Stimulated activated CD8-positive, alpha-beta memory T cell treated with anti-CD3 and anti-CD28 coated beads, Interleukin-2, amount 100 ng/mL, for 1 hour (primary cell): ENCODE measurements at places on chromosomes 16 and 17.
A peak's percentile ranks its signal among the peaks of the same experiment; 100 is the strongest.

GRCh38 chr16:85319208-85319983 is 207.1 kb upstream of the CIBAR2 start:
- DNase-seq: no peak

- no peak for DNase-seq
Measured at GRCh38 chr16:49827805-49828438, 28.0 kb downstream of the ZNF423 start.

- DNase-seq: no peak
Measured at GRCh38 chr16:86298758-86299134, 211.6 kb upstream of the FOXF1 start.

DNA sequence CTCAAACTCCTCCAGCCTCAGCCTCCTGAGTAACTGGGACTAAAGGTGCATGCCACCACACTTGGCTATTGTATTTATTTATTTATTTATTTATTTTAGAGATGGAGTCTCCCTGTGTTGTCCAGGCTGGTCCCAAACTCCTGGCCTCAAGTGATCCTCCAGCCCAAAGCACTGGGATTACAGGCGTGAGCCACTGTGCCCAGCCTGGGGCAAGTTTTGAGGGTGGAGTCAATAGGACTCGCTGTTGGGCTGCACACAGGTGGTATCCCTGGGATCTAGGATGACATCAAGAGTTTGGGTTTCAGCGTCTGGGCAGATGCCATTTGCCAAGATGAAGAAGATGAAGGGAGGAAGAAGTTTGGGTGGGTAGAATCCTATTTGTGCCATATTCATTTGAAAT is 213.9 kb downstream of the GSG1L start:
- no peak for DNase-seq

- DNase-seq: no peak
Measured at GRCh38 chr17:49574323-49574781, 1.3 kb upstream of the NXPH3 start.

DNA sequence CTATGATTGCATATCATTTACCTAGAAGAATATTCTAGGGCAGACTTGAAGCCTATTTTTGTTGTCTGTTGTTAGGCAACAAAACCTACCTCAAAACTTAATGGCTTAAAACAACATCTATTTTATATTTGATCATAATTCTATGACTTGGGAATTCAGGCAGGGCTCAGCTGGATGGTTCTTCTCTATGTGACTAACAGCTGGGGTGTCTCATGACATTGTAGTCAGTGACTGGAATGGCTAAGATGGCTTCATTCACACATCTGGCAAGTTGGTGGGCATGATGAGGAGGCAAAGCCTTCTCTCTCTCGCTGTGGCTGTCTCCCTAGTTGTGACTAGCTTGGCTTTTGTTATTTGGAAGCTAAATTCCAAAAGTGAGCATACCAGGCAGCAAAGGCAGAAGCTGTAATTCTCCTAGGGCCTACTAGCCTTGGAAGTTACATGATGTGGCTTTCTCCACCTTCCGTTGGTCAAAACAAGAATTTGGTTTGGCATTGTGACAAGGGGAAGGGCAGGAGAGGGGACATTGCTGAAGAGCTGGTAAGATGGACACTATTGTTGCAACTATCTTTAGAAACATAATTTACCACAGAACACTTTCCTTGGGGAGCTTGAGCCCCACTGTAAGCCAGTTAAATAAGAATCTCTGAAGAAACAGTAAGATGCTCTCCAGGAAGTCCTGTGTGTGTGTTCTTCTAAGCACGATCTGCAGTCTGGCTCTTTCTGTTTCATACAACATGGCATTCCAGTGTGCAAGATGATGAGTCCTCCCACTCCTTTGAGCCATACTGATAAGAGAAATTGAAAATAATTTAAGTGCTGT is 39.4 kb downstream of the ZNRF1 start:
- DNase-seq: no peak

GRCh38 chr17:1329745-1330343 is 50.4 kb downstream of the TRARG1 start:
- no peak for DNase-seq

GRCh38 chr17:48378708-48379392 is 51.2 kb downstream of the SKAP1 start:
- DNase-seq: no peak

DNA sequence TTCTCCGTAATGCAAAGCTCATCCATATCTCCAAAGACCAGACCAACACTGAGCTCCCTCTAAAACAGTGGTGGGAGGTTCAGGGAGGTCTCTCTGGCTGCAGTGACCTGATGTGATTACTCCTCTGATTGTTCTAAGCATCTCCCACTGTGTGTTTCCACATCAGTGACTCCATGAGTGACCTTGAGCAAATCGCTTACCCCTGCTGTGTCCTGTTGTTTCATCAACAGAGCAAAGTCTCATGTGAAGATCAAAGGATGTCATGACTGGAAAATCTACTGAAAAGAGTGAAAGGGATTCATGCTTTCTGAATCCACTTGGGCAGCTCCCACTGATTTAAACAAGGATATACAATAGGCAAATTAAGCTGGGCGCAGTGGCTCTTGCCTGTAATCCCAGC is 352.9 kb downstream of the TMEM114 start:
- DNase-seq: no peak

GRCh38 chr17:64685705-64686104 is 23.6 kb upstream of the SMURF2 start:
- no peak for DNase-seq

GRCh38 chr16:57608462-57609113 is 19.8 kb upstream of the ADGRG1 start:
- DNase-seq: no peak

GRCh38 chr16:51155820-51156806 is 5.0 kb upstream of the SALL1 start:
- DNase-seq: no peak

DNA sequence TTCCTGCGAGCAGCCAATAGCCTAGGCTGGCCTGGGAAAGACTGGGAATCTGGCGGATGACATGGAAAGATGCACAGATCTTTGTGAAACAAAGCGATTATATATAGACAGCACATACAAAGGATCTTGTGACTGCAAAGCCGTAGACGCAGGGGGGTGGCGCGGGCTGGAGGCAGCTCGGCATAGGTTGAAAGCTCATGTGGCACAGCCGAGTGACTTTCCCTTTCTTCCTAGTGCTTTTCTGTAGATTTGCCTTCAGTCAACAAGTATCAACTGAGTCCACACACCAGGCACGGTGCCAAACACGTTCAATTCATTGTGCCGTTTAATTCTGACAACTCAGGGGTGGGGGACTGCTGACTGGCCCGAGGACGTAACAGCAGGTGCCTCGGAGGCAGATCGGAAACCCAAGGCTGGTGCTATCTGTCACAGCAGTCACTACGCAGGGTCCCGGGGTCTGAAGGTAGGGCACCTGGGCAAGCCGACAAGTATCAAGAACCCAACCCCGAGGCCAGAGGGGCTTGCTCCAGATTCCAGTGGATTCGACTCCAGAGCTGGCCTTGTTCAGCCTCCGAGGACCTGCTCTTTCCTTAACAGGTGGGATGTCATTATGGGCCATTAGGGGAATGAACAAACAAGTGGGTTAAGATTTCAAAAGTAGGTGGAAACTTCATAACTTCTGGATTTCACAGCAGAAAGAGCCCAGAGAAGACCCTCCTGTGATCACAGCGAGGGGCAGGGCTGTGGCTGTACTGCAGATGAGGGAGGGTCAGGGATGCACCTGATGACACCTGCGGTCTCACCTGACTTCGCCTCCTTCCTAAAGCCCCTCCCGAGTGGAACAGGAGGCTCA is 5.9 kb downstream of the PAM16 start:
- DNase-seq: no peak

- DNase-seq: no peak
Measured at GRCh38 chr17:39530513-39530912, 69.2 kb downstream of the CDK12 start.

- DNase-seq: no peak
Measured at GRCh38 chr17:34076743-34077631, 178.1 kb upstream of the CCL2 start.

GRCh38 chr16:67011274-67011673 is 17.7 kb upstream of the CBFB start:
- no peak for DNase-seq

DNA sequence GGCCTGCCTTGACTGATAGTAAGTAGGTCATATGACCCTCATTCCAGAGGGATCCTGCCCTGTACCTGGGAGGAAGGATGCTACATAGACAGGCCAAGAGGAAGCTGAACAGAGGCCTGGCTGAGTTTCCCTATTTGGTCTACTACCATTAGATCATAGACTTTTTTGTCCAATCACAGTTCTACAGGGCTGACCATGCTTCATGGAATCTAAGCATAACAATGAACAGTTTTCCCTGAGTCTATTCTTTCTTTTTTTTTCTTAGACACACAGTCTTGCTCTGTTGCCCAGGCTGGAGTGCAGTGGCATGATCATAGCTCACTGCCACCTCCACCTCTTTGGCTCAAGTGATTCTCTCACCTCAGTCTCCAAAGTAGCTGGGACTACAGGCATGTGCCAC is 3.9 kb downstream of the GPR179 start:
- no peak for DNase-seq

DNA sequence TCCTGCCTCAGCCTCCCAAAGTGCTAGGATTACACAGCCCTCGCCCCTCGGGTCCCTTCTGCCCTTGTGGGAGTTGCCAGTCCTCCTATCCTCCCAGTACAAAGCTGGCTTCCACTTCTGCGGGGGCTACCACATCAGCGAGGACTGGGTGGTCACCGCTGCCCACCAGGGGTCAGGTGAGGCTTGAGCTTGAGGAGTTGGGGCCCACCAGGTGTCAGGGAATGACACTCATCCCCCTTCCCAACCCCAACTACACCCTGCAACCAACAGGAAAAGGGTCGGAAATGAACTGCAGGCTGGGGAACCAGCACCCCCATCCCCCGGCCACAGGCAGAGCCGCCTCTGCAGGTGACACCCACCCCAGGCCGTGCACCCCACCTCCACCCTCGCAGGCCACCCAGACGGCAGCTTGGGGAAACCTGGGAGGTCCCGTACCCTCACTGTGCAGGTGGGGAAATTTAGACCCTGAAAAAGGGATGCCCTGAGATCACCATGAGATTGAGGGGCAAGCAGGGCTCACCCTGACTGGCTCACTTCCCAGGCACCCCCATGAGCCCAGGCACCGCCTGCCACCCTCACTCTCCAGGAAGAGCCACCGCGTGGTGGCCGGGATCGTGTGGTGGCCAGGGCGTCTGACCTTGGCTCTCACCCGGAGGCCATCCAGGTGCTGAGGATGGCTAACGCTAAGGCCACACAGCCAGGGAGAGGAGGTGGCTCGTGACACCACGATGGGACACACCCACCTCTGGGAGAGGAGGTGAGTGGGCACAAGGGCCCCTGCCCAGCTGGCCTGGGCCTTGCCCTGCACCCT is 8.0 kb downstream of the CTRB1 start:
- DNase-seq: no peak

- DNase-seq: no peak
Measured at GRCh38 chr16:84068041-84068440, 25.4 kb upstream of the SLC38A8 start.

GRCh38 chr16:56728980-56729734 is 772 bp upstream of the NUP93 start:
- DNase-seq: no peak

- DNase-seq: no peak
Measured at GRCh38 chr17:44977065-44977464, 9.0 kb upstream of the C1QL1 start.

GRCh38 chr17:29089601-29090044 is 46.7 kb downstream of the PIPOX start:
- DNase-seq: no peak

DNA sequence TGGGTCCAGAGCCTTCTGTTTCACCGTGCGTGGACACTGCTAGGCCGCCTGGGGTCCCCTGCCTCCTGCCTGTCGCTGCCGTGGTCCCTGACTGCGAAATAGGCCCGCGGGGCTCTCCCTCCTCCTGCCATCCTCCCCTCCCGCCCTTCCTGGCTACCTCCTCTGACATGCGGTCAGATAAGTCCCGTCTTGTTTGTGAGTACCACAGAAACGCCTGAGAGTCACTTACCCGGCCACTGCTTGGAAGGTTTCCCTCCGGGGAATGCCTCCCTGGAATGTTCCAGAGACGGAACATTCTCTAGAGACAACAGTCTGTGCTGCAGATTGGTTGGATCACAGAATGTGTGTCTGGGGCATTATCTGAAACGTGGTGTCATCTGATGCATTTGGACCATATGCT is 22.7 kb downstream of the CIBAR2 start:
- DNase-seq: no peak

DNA sequence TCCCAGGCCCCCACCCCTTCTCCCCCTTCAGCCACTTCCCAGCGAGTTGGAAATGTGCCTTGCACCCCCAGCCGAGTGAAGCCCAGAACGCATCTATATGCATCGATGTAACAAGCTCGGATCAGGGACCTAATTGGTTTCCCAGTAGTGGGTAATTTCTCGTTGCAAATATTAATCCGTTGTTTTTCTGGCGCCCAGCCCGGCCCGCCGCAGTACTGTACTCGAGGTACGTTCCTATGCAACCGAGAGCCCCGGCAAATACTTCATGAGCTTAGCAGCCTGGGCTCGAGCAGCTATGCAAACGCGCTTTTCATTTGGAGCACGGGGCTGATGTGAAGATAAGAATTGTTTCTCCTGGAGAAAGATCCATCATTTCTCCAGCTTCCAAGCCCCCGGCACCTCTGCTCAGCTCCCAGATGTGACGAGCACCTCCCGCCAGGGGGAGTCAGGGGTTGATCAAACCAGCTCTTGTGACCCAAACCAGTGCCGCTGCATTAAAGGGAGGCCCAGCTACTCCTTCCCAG is 229.8 kb downstream of the KATNIP start:
- DNase-seq: no peak

- peak; percentile 24 for DNase-seq
Measured at GRCh38 chr16:57092786-57093411, 516 bp downstream of the CPNE2 start.

DNA sequence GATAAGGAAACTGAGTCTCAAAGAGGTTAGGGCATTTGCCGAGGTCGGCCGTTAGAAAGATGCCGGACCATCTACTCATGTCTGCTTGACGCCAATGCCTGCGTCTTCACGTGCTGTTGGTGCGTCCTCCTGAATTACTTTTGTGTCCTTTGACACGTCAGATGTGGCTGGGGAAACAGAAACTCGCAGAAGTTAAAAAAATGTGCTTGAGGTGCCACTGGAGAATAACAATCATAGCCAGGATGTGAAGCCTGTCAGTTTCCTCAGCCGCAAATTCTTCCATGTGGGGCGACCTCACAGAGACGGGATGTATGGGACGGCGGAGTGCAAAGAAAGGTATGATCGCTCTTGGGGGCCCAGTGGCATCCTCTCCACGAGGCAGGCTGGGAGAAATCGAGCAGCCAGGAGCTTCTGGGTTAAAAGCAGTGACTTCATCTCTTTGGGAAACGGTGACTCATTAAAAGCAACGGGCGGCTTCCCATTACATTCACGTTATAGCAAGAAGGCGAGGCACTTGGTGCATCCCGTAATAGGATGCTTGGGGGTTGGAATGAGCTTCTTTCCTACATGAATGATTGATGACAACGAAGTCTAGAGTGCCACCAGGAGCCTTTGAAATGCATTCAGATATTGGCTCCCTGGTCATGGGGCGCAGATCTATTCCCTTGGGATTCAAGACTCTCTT is 67.8 kb downstream of the BMERB1 start:
- DNase-seq: no peak

DNA sequence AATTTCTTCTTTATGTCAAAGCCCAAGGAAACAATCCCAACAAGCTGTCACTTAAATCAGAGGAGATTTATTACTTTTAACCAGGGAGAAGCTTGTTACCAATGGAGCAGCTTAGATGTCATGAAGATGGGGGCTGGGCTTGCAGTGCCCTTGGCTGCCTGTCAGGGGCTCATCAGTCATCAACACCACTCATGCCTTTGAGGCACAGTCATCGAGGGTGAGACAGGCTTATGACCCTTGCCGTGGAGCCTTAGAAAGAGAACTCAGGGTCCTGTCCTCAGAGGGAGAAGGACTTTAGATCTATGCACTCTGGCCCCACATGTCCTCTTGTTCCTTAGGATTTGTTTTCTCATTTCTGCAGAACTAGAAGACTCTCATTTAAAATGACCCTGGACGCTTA is 318.3 kb downstream of the CBLN1 start:
- no peak for DNase-seq
